ENCODE measurements at places on chromosomes 16 and 17. TPM values are rescaled to one million over a fixed set of nuclear protein-coding genes. Genes with fewer than 3 reads are reported as not detected.

Gene TMEM235
- not detected for total RNA-seq

Gene ARHGAP44
- 18.2 TPM for total RNA-seq

Gene TBC1D3I
- not detected for total RNA-seq

Gene CEMP1
- not detected for total RNA-seq

Gene CPHXL2
- not detected for total RNA-seq

Gene EXOSC6
- 38.0 TPM for total RNA-seq

Gene TBC1D3E
- not detected for total RNA-seq

Gene KRTAP3-3
- not detected for total RNA-seq

Gene RAB11FIP4
- not detected for total RNA-seq

Gene ARL5C
- not detected for total RNA-seq

Gene NTN1
- total RNA-seq, result 5.6 TPM

Gene MPP3
- 18.3 TPM for total RNA-seq

Gene SLC13A5
- total RNA-seq, result 0.61 TPM

Gene PRSS36
- 0.48 TPM for total RNA-seq

Gene KLHL10
- not detected for total RNA-seq

Gene SPATA32
- not detected for total RNA-seq

Gene TBC1D3L
- 10.0 TPM for total RNA-seq

Gene PDIA2
- not detected for total RNA-seq

Gene NPIPB6
- 5.9 TPM for total RNA-seq

Gene DRC7
- total RNA-seq, result not detected

Gene CRHR1
- 1.5 TPM for total RNA-seq

Gene MED13
- 22.8 TPM for total RNA-seq

Gene TNFRSF13B
- total RNA-seq, result not detected

Gene CHST5
- 1.0 TPM for total RNA-seq

Gene NUFIP2
- 58.3 TPM for total RNA-seq

Gene SBK1
- total RNA-seq, result 0.64 TPM

Gene RASD1
- total RNA-seq, result 5.9 TPM
